Natural killer cell treated with Interleukin-12 subunit alpha and Interleukin-12 subunit beta and Interleukin-15 and Interleukin-18, amount 100 ng/mL, for 72 hours (primary cell): ENCODE measurements at places on chromosomes 11 and 22. TPM values are rescaled to one million over a fixed set of nuclear protein-coding genes. Genes with fewer than 3 reads are reported as not detected.

NXPE4 gene
- not detected for total RNA-seq

- no peak for DNase-seq
These were observed 62.0 kb upstream of the UCP3 start for GRCh38 chr11:74070723-74071492.

DNA sequence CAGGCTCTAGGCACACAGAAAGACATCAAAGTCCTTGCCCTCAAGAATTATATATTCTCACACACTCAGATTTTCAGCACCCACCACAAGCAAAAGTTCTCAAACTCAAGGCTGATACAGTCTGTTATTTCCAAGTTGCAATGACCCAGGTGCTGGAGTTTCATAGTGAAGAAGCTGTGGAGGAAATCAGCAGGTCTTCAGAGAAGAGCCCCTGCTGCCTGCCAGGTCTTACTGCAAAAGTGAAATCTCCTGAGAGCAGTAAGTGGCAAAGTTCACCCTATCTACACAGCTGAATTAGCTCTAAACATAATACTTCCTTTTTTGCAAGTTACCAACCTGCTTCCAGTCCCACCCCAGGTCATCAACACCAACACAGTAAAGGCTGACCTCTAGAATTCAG, 64.6 kb downstream of the RPL27A start:
- DNase-seq: no peak

DNA sequence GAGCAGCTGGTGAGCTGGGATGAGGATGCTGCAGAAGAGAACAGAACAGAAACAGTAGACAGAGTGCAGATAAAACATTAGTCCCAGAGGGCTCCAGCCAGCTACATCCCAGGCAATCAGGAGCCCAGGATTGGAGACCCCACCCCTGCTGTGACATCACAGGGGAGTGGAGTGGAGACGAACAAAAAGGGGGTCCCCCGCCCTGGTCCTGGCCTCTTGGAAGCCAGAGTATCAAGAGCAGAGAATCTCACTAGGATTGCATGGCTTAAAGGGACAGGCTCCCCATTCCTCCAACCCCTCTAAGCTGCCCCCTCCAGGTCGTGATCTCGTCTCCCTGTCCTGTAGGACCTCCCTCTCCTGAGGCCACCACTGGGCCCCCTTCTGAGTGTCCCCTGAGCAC, at the start of gene P2RX3:
Gene P2RX3 (plus strand): TSS at position 211 of the 400 bp plus-strand sequence. CDS start 199 bp downstream, outside the sequence.
- DNase-seq: no peak

- no peak for DNase-seq
These were observed 47.8 kb upstream of the PTPRJ start for GRCh38 chr11:47932544-47932943.

- DNase-seq: no peak
These were observed 60.9 kb upstream of the EIF3D start for GRCh38 chr22:36589856-36590255.
